HT-29 (cell line): ENCODE measurements at places on chromosomes 2 and 18. TPM values are rescaled to one million over a fixed set of nuclear protein-coding genes. Genes with fewer than 3 reads are reported as not detected.

WDR7 gene
- total RNA-seq = 3.8 and 4.1 TPM in 2 replicates

ADCYAP1 gene
- total RNA-seq = not detected in 2 replicates

SPP2 gene
- not detected in 2 replicates for total RNA-seq

CEBPZOS gene
- 20.1 and 26.7 TPM in 2 replicates for total RNA-seq
